Tibial nerve (tissue), 4 donors: ENCODE measurements at places on chromosomes 16 and 17. TPM values are rescaled to one million over a fixed set of nuclear protein-coding genes. Genes with fewer than 3 reads are reported as not detected.

Gene TSPOAP1
- total RNA-seq = 12.1 TPM

Gene GNGT2
- total RNA-seq = not detected

Gene ASPHD1
- total RNA-seq = 2.4 TPM

Gene MPP2
- 4.2 TPM for total RNA-seq

Gene OR2C1
- total RNA-seq = 0.44 TPM

Gene CCL17
- total RNA-seq = not detected

Gene ZNF624
- total RNA-seq = 7.6 TPM

Gene GRAP
- total RNA-seq = 7.5 TPM

Gene KRTAP3-1
- not detected for total RNA-seq
